ENCODE measurements at places on chromosomes 5 and 9.
A peak's percentile ranks its signal among the peaks of the same experiment; 100 is the strongest.

DNA sequence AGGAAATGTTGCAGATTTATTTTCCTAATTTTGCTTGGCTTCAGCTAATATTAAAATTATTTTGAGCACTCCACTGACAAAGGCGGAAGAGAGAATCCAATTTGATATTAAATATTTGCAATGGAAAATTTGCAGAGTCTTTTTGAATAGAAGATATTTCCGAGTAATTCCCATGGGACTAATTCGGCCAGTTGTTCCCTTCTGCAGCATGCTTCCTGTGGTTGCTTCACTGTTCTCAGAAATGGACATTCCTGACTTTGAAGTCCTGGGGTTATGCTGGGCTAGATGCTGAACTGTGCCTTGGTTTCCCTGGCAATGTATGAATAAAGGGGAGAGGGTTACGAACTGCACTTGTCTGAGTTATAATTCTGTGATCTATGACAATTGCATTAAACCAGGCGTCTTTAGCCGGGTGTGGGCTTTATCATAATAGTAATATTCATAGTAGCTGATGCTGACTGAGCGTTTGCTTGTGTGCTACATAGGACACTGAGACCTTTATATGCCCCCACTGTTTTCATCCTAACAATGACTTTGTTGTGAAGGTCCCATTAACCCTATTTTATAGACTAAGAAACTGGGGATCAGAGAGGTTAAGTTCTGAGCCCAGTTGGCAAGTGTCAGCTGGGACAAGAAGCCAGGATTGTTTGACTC lies 114.5 kb upstream of the SPRY4 start:
- peak; percentile 81 for DNase-seq

- no peak for DNase-seq
Measured at GRCh38 chr5:176381423-176381822, 7.0 kb downstream of the NOP16 start.

DNA sequence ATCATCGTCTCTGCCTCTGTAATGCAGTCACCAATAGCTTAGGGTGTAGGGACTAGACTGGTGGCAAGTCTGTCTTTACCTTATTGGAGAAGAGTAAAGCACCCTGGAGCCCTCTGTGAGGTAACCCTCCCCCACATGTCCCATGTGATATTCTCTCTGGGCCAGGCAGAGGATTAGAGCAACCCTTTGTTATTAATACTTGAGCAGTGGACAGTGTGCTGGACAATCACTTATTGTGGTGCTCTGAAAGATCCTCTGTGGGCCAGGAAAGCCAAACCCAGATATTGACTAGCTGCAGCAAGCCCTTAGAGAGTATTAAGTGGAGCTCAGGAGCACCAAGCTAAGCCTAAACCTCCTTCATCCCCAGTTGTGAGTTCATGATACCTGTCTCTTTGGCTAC lies 139.7 kb upstream of the RUSC2 start:
- DNase-seq, result no peak

- DNase-seq, result no peak
Measured at GRCh38 chr9:87569518-87569917, 71.9 kb downstream of the DAPK1 start.

- DNase-seq, result peak; percentile 13
Measured at GRCh38 chr9:78383130-78383529, 86.2 kb downstream of the PSAT1 start.

DNA sequence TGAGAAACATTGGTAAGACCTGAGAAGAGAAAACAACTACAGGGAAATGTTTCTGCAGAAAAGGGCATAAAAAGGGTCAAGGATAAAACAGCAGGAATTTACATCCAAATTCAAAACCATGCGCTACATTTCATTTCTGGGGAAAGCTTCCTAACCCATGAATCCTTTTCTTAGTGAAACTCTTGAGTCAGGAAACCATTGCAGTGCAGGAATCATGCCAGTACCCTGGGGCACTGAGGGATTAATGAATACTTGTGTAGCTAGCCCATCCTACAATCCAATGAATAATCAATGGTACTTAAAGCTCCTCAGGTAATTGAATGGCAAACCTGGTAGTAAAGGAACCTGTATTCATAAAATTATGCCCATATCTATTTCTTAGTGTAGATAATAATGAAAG lies 580.5 kb downstream of the TLE1 start:
- no peak for DNase-seq

DNA sequence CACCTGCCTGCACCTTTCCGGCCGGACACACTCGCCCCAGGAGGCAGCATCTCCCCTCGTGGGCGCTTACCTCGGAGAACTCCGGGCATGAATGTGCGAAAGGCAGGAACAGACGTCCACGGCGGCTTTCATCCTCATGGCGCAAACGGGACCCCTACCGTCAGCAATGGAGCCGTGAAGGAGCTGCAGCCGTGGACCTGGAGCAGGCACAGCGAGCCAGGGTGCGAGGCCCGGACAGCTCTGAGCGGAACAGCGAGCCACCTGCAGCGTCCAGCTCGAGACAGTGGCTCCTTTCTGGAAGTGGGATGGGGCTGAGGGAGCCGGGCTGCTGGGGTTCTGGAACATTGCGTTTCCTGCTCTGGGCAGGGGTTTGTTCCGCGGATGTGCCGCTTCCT lies 7.8 kb upstream of the SLC6A19 start:
- no peak for DNase-seq

DNA sequence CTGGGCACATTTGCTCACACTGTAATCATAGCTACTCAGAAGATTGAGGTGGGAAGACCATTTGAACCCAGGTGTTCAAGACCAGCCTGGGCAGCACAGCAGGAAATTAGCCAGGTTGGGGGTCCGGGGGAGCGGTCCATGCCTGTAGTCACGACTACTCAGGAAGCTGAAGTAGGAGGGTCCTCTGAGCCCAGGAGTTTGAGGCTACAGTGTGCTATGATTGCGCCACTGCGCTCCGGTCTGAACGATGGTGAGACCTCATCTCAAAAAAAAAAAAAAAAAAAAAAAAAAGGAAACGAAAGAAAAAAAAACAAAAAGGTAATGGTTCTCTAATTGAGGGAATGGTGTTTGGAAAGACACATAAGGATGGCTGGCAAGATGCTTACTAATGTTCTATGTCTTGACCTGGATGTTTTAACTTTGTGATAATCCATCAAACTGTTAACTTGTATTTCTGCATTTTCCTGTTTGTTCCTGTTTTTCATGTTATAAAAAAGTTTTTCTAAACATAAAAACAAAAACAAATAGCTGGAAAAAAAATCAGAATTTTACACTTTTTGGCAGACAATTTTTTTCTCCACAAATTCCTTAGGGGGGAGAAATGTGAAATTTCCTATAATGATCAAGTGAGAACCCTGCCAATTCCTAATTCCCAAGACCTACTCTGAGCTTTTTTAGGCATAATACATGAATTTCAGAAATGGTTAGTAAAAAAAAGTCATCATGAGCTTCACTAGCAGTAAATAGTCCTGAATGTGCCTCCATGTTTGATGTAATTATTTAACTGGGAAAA lies 96.9 kb downstream of the DENND1A start:
- DNase-seq, result no peak

GRCh38 chr5:30436691-30437090 lies 756.8 kb upstream of the CDH6 start:
- no peak for DNase-seq

- no peak for DNase-seq
Measured at GRCh38 chr5:144374637-144375036, 204.0 kb downstream of the KCTD16 start.

DNA sequence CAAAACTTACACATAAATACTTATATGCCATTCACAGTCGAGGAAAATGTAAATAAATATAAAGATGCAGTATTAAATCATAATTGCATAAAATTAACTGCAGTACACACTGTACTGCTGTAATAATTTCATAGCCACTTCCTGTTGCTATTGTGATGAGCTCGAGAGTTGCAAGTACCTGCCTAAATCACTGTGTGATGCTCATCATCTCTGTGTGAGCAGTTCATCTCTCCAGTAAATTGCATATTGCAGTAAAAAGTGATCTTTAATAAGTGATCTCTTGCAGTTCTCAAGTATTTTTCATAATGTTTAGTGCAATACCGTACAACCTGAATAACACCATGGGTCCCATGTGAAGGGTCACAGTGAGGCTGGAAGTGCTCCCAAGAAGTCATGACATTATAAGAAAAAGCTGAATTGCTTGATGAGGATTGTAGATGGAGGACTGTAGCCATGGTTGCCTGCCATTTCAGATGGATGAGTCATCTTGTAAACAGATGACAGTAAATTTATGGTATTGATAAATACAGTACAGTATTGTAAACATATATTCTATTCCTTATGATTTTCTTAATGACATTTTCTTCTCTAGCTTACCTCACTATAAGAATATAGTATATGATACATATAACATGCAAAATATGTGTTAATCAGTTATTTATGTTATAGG lies 34.9 kb downstream of the SYK start:
- DNase-seq, result no peak

GRCh38 chr5:14177634-14178033 lies 34.5 kb downstream of the TRIO start:
- no peak for DNase-seq

GRCh38 chr9:36676778-36677485 lies 104.2 kb downstream of the MELK start:
- peak; percentile 13 for DNase-seq

DNA sequence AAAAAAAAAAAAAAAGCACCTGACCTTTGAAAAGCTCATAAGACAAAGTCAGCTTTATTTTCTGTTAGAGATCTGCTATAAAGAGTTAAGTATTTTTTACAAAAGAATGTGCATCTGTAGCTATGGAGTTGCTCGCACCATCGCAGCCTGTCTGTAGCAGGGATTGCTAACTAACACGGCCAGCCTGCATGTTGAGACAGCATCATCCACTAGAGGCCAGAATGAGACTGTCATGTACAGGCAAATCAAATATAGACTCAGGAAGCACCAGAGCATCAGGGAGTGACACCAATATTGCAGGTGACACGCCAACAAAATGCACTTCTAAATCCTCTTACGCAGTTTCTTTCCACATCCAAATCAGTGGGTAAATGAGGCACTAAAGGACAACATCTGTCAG lies 136.3 kb upstream of the RASEF start:
- peak; percentile 64 for DNase-seq

- DNase-seq, result peak; percentile 12
Measured at GRCh38 chr5:116088062-116088461, 3.2 kb downstream of the COMMD10 start.

GRCh38 chr5:131282235-131282634 lies 18.4 kb downstream of the CDC42SE2 start:
- no peak for DNase-seq

DNA sequence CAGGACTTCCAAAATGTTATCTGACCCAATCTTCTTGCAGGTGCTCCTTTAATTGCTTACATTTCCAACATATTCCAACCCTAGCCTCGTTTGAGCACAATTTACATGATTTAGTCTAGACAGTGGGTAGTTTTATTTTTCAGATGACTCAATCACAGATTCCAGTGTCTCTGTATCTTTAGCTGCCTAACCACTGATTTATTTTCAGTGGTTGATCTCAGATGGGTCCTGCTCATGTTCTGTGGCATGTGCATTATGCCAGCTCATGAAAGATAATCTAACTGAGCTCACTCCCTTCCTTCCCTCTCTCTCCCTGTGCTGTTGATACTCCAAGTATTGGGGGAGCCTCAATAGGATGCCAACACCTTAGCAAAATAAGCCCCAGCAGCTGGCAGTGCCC lies 106.1 kb upstream of the ICE1 start:
- no peak for DNase-seq

DNA sequence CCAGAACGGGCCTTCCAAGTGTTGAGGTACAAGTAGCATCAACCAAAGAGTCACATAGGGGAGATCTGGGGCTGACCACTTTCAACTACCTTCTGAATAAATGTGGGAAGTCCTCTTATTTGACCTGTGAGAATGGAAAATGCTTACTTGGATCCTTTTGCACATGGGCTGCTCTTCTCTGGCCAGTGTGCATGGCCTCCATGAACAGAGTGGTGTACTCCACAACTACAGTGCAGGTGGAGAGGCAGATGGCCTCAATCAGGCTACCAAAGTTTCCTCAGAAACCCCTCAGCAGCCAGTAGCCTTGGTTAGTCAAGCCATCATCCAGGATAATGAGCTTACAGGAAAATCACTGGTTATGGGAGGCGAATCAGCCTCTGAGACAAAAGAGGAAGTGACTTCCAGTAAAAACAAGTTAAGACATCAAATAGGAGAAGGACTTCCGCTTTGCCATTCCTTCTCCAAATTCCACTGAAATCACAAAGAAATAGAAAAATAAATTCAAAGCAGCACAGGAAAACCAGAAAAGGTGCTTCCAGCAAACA lies 18.3 kb upstream of the FCHO2 start:
- no peak for DNase-seq

- DNase-seq, result no peak
Measured at GRCh38 chr5:114363837-114364236, 2.0 kb downstream of the KCNN2 start.

DNA sequence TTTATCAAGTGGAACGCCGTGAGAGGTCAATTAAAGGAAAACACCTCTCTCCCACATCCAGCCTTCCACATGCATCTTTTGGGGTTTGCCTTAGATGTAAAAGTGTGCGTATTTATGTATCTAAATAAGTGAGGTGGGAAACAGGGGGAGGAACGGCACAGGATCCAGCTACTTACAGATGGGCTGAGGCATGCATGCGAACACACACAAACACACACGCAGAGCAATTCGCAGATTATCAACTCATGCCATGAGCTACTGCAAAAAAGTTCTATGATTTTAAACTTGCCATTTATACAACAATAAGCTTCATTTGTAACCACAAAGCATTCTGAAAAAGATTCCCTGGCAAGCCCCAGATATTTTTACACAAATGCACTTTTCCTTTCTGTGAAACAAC lies 242.1 kb downstream of the BNC2 start:
- peak; percentile 57 for DNase-seq

GRCh38 chr9:98359569-98359968 lies 104.1 kb upstream of the TBC1D2 start:
- no peak for DNase-seq

GRCh38 chr5:24855485-24855884 lies 210.7 kb upstream of the CDH10 start:
- no peak for DNase-seq

DNA sequence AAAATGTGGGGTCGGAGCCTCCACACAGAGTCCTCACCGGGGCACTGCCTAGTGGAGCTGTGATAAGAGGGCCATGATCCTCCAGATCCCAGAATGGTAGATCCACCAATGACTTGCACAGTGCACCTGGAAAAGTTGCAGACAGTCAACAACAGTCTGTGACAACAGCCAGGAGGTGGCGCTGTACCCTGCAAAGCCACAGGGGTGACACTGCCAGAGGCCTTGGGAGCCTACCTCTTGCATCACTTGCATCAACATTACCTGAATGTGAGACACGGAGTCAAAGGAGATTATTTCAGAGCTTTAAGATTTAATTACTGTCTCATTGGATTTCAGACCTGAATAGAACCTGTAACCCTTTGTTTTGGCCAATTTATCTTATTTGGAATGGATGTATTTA lies 614.1 kb upstream of the CDH9 start:
- DNase-seq, result no peak

DNA sequence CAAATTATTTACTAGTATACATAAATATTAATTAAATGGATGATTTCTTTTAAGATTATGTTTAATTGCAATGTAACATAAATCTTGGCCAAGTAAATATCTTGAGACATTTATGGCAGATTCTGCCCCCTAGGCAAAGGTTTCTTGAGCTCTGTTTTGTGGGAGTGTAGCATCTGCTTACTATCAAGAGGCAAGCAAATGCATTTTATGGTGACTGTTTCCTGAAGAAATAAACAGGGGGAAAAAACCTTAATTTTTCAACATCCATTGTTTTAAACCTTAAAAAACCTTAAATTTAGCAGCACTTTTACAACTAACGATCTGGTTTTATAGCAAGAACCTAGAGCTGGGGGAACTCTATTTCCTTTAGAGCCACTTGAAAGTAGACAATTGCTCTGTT lies 25.7 kb upstream of the FREM1 start:
- no peak for DNase-seq

- peak; percentile 96 for DNase-seq
Measured at GRCh38 chr5:84688566-84688965, 303.9 kb upstream of the EDIL3 start.
